Activated naive CD4-positive, alpha-beta T cell treated with anti-CD3 and anti-CD28 coated beads, Interleukin-2, amount 50 U/mL, for 16 hours (primary cell): ENCODE measurements at places on chromosomes 2 and 18.

GRCh38 chr2:237511885-237512405 is 24.9 kb downstream of the MLPH start:
- no peak for DNase-seq

GRCh38 chr2:64401529-64401880 is 52.5 kb upstream of the LGALSL start:
- no peak for DNase-seq

- no peak for DNase-seq
These were observed 249.1 kb upstream of the SIX2 start for GRCh38 chr2:45258311-45258710.

DNA sequence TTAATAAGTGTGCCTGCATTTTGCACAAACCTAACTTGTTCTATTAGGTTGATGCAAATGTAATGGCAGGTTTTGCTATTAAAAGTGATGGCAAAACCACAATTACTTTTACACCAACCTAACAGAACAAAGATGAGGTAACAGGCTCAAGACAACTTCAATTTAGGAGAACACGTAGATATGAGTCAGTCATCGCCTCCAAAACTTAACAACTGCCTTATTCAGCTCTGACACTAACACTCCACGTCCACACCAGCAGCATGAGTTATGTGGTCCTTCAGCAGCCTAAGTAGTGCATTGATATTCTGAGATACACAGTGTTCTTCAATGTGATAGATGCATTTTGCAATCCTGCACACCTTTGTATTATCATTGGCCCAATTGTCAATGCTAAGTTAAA is 1175.1 kb upstream of the ACVR2A start:
- DNase-seq: no peak

- DNase-seq: no peak
These were observed 462.2 kb upstream of the RGPD4 start for GRCh38 chr2:107364361-107364950.

GRCh38 chr2:193350509-193350908 is 1155.8 kb upstream of the TMEFF2 start:
- no peak for DNase-seq

DNA sequence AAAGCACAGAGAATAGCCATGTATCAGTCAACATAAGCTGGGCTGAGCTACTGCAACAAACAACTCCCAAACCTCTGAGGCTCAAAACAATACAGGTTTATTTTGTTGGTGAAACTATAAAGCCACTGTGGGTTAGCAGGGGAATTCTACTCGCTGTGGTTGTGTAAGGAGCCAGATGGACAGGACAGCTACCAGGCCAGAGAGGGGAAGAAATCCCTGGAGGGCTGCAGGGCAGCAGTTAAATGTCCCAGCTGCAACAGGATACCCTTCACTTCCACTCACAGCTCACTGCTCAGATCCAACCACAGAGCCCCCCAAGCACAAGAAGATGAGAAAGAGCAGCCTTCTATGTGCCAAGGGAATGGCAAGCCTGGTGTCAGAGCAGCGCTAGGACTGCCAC is 245.9 kb upstream of the RAB6C start:
- DNase-seq: no peak

DNA sequence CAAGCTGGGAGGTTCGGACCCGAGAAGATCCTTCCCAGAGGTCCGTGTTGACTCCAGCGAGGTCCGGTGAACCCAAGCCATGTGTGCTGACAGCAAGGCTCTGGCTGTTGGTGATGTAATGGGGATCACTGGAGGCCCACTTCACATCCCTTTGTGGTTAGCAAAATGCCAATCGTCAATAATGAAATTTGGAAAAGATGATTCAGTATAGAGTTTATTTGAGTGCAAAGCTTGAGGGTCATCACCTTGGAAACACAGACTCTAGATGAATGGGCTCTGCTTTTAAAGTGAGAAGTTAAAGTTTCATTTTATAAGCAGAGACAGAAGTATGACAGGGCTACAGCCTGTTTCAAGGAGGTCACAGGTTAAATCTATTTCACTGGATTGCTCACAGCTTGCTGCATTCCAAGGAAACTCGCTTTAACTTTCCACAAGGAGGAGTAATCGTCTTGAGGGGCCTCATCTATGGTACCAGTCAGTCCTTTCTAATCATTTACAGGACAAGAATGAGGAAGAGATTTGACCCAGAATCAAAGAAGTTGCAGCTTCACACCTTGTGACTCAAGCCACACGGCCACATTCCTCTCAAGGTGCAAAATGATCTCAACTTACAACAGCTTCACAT is 140.5 kb downstream of the TPO start:
- DNase-seq: no peak

- no peak for DNase-seq
These were observed 59.2 kb downstream of the TGFA start for GRCh38 chr2:70494293-70494886.

GRCh38 chr2:99198103-99198841 is 17.3 kb downstream of the MRPL30 start:
- DNase-seq: no peak

DNA sequence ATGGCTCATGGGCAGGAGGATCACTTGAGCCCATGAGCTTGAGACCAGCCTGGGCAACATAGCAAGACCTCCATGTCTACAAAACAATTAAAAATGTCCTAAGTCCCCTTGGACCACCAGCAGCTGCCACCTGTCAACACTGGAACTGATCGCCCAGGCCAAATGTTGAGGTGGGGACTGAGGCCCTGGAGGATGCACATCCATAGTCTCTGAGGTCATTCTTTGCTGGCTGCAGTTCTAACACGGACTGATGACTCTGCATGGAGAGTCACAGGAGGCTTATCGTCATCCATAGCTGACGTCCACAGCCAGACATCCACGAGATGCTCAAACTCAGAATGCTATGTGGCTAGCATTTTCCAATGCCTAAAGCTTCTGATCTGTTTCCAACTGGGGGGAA is 151.3 kb downstream of the BCL2 start:
- DNase-seq: no peak

GRCh38 chr18:56615738-56616520 is 22.5 kb downstream of the TXNL1 start:
- DNase-seq: no peak

GRCh38 chr2:75513616-75514170 is 47.0 kb downstream of the EVA1A start:
- no peak for DNase-seq

GRCh38 chr2:219323434-219323833 is 9.1 kb downstream of the RESP18 start:
- DNase-seq: no peak

DNA sequence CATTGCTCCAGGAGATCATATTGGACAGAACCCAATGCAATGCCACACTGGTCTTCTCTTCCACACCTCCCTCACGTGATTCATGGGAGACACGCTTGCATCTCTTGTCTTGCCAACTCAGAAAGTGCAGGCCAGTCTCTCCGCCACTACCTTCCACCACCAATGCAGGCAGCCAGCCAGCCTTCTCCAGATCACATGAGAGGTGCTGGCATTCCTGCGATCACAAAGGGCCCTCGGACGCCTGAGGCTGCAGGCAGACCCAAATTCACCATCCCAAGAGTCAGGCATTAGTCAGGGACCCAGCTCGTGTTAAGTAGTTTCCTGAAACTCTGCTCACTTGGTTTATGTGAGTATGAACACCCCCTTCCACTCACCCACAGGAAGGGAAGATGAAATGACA is 437.0 kb upstream of the ETAA1 start:
- no peak for DNase-seq

DNA sequence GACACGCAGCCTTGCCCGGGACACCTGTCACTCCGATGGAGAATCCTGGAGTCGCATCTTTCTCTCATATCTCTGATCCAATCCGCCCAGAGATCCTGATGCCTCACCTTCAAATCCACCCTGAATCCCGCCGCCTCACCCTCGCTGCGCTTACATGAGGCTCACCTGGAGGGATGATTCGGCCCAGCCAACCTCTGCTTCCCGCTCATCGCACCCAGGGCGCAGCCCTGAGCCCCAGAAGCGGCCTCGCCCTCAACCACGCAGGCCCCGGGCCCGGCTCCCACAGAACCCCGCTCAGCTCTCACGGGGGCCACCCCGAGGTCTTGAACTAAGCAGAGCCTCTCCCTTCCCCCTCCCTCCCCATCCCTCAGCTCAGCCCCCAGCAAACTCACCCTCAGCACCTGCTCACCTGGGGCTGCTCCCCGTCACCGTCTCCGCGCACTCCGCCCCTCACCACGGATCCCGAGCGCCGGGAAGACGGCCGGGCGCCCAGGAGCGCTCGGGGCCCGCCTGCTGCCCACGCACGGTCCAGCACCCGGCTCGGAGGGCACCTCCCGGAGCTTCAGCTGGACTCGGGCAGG is 160.0 kb downstream of the NDUFA10 start:
- DNase-seq: no peak

GRCh38 chr2:181143790-181144300 is 163.4 kb downstream of the UBE2E3 start:
- no peak for DNase-seq

GRCh38 chr18:62797329-62797728 is 82.0 kb downstream of the PHLPP1 start:
- DNase-seq: no peak

DNA sequence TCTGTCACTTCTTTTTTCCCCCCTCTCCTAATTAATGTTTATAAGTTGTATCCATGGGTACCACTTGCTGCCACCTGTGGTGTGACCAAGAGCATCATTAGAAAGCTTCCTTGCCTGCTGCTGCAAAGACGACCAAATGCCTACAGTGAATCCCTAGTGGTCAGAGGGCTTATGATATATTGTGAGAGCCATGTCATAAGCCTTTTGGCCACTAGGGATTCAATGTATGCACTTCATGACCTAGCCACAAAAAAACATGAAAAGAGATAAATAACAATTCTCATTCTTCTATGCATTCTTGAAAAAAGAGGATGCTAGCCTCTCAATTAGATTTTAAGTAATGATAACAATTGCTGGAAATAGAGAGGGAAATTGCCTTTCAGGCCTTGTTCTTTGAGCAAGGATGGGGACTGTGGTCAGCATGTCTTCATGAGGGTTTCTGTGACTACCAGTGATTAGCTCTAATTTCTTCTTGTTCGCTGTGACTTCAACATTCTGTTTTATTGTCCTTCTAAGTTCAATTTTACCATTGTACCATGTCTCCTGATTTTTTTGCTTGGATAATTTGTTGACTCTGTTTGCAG is 435.3 kb downstream of the TGIF1 start:
- DNase-seq: no peak

- no peak for DNase-seq
These were observed 55.0 kb downstream of the GATA6 start for GRCh38 chr18:22224339-22224738.

DNA sequence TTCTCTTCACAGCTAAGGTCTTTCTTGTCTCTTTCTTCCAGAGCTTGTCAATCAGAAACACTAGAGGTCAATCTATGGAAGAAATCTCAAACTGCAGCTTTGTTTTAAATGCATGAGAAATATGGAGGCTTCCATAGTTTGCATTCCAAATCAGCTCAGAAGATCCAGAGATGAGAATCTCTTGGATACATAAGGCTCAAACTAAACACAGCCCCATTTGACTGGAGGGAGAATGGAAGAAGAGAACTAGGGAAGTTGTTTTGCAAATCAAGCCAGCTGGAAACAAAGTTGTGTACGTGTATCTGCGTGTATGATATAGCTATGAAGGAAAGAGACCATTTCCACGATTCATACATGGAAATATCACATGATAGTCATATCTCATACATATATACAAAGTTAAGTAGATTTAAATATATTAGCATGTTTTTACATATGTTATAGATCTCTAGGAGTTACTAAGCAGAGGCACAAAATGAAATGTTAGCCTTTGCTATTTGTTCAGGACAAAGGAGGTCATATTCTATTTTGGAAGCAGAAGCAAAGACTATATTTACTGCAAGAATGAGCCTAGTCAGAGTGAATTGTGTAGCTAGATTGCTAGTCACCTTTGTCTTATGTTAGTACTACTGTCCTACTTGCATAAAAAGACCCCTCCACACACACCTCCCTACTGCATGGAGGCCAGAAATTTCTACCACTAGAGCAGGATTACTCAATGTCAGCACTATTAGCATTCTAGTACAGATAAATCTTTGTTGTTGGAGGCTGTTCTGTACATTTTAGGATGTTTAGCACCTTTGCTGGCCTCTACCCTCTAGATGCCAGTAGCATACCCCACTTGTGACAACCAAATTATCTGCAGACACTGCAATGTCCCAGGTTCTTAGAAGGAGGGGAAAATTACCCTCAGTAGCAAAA is 303.5 kb upstream of the CHAC2 start:
- DNase-seq: no peak

DNA sequence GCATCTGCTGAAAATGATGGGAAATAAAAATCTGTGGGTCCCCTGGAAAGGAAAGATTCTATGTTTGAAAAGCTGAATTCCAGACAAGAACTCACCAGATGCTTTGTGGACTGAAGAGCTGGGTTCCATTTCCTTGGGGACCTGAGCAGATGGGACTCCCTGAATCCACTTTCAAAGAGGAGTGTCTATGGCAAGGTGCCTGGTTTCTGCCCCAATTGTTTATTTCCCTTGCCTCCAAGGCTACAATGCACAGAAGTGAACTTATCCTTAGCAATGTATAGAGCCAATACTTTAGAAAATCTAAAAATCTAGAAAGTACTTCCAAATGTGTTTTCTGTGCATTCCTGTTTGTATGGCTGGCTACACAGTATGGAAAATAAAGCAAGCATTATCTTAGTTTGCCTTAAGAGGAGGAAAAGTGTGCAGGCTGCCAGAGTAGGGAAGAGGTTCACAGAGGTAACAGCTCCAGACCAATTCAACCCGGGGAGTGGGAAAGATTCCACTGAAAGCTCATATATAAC is 420.5 kb downstream of the NRXN1 start:
- no peak for DNase-seq

DNA sequence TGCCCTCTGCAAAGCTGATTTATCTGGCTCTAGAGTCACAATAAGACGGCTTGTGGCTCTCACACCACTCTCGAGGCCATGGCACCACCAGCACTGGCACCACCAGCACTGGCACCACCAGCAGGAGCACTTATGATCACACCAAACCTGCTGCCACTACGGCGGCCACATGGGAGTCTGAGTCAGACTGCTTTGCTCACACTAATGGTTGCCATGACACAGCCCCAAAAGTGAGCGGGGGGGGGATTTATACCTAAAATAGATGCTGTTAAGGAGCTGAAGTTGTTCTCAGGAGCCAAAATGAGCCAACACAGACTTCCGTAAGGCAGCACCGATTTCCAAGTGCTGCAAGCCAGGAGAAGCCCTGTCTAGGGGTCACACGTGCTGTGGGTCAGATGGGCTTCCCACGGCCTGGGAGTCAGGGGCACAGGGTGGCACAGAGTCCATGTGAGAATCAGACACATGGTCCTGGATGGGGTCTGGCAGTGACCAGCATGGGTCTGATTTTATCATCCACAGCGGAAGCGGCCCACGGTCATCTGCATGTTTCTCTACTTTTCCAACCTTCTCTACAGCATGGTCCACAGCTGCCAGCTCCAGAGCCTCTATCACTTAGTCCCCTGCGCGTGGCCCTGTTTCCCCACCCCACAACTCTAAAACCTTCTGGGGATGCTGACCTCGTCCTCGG is 16.7 kb downstream of the DNMT3A start:
- peak; percentile 59 for DNase-seq

- no peak for DNase-seq
These were observed 99.5 kb downstream of the DTNA start for GRCh38 chr18:34809451-34810072.

GRCh38 chr2:100953406-100954043 is 48.6 kb upstream of the RPL31 start:
- no peak for DNase-seq
